Regular cardiac myocyte (primary cell): ENCODE measurements at places on chromosomes 1 and 21. TPM values are rescaled to one million over a fixed set of nuclear protein-coding genes. Genes with fewer than 3 reads are reported as not detected.

NID1 gene
- total RNA-seq = 59.6 and 96.4 TPM in 2 replicates

MAP3K21 gene
- total RNA-seq = 0.19 and 0.28 TPM in 2 replicates

SV2A gene
- 8.7 and 10.2 TPM in 2 replicates for total RNA-seq

ESRRG gene
- total RNA-seq = under 0.01 TPM in 1 of 2 replicates, not detected in the other

UTP11 gene
- 30.2 and 56.4 TPM in 2 replicates for total RNA-seq

RGS13 gene
- total RNA-seq = not detected in 2 replicates

KRTAP7-1 gene
- total RNA-seq = not detected in 2 replicates

OPTC gene
- not detected in 2 replicates for total RNA-seq
